EH (cell line): ENCODE measurements at places on chromosomes 16 and 17.

DNA sequence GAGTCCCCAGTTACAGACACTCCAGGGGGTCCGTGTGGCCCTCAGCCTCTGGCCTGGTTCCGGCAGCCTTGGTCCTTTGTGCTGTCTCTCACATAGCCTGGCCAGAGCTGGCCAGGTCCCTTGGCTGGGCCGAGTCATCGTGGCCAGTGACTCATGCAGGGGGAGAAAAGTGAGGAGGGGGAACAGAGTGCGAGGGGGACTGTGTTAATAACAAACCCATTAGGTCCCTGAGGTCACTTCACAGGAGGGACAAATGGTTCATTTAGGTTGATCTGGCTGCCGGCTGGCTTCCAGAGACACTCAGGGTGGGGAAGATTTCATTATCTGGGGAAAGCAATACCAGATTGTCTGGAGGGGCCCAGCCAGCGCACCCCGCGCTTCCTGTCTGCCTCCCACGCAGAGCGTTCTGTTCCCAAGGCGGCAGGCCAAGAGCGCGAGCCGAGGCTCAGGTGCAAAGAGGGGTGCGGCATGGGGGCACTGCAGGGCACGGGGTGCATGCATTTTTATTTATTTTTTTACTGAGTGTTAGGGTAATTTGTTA is 223.1 kb downstream of the SEC14L1 start:
- peak; percentile 67 for DNase-seq

- no peak for DNase-seq
These were observed 112.8 kb upstream of the DNAH9 start for GRCh38 chr17:11485336-11486100.

- DNase-seq: peak; percentile 56
These were observed 752 bp downstream of the EXOSC6 start for GRCh38 chr16:70250748-70251628.

GRCh38 chr16:31333686-31334649 is 21.0 kb upstream of the ITGAX start:
- peak; percentile 26 for DNase-seq

- no peak for DNase-seq
These were observed 72.7 kb downstream of the N4BP1 start for GRCh38 chr16:48537275-48537674.

- DNase-seq: no peak
These were observed 82.1 kb downstream of the GAS7 start for GRCh38 chr17:10116267-10116666.

DNA sequence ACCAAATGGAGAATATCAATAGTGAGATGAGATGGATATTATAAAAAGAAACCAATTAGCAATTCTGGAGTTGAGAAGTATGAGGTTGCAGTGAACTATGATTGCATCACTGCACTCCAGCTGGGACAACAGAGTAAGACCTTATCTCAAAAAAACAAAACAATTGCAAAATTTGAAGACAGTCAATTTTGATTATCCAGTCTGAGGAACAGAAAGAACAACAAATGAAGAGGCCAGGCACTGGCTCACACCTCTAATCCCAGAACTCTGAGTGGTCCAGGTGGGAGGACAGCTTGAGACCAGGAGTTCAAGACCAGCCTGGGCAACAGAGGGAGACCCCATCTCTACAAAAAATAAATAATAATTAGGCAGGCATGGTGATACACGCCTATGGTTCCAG is 35.0 kb downstream of the USP32 start:
- peak; percentile 41 for DNase-seq

GRCh38 chr17:42240201-42240600 is 36.0 kb downstream of the STAT5B start:
- DNase-seq: no peak

- DNase-seq: peak; percentile 24
These were observed 1.4 kb downstream of the RAB26 start for GRCh38 chr16:2149630-2150417.

DNA sequence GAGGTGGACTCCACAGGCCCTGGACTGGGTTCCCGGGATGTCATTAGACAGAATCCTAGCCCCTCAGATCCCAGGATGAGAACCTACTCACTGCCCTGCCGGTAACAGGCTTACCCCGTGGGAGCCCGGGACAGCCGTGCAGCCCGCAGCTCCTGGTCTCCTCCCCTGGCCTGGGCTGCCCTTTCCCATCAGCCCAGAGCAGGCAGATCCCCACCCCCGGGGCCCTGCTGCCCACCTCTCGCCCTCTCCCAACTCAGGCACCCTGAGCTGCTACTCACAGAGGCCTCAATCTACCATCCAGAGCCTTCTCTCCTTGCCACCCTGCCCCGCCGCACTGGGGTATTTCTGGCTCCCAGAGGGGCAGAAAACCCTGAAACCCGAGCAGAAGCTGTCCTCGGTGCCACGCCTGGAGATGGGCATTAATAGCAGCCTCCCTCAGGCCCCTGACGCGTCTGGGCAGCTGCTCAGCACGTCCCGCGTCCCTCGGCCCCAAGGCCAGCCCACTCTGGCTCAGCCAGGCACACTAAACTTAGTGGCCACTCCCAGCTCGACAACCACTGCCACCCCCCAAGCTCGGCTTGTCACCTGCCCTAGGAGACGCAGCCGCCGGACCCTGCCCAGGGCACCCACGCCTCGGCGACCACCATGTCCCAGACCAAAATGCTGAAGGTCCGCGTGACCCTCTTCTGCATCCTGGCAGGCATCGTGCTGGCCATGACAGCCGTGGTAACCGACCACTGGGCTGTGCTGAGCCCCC is at the start of gene CACNG1:
Gene CACNG1 (plus strand): TSS at position 539 of the 757 bp plus-strand sequence. CDS start 107 bp downstream, at position 646.
- no peak for DNase-seq
